Activated T-cell treated with anti-CD3 and anti-CD28 coated beads for 1 hour (primary cell): ENCODE measurements at places on chromosomes 1 and 21.

GRCh38 chr1:222042120-222042519, 300.2 kb upstream of the DUSP10 start:
- DNase-seq, result no peak

DNA sequence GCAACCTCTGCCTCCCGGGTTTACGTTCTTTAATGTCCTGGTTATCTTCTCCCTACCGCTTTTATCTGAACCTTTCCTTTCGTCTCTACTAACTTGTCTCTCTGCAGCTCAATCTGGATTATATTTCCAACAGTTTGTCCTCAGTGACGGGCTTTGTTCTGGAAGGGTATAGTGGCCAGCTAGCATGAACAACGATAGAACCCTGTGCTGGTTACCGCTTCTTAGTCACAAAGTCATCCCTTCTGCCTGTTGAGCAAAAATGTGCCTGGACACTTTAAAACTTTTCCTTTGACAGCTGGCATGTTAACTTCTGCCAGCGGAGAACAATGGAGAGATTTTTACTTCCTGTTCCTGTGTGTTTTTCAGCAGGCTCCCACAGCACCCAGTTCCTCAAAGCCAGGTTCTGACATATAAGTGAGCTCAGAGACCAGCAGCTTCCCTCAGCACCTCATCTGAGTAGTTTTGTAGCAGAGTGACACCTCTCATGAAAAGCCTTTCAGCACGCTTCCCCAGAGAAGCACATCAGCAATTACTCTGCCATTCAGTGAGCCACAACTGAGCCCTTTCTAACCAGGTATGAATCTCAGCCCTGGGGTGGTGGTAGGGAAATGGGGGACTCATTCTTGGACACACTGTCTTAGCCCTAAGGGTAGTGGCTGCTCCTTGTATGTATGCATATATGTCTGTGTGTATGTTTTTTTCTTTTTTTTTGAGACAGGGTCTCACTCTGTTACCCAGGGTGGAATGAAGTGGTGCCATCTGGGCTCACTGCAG, 23.6 kb upstream of the CCDC17 start:
- no peak for DNase-seq

DNA sequence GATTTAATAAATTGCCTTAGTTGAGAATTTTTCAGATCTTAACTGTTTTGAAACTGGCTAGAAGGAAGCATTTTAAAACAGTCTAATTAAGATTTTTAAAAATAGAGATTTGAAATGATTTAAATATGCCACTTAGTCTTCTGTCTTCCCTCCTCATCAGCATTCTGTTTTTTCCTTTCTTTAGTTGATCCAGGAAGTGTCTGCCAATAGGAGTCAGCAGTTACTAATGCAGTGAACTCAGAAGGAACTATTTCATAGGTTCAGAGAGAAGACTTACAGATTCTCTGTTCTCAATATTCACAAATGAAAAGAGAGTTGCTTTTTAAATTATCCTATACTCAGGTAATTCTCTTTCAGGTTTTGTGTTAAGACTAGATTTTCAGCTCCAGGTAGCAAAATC, 84.5 kb downstream of the RPS6KC1 start:
- DNase-seq, result no peak

GRCh38 chr1:86865973-86866637, 47.8 kb downstream of the SELENOF start:
- no peak for DNase-seq

GRCh38 chr1:92739669-92740524, 45.0 kb downstream of the EVI5 start:
- no peak for DNase-seq

DNA sequence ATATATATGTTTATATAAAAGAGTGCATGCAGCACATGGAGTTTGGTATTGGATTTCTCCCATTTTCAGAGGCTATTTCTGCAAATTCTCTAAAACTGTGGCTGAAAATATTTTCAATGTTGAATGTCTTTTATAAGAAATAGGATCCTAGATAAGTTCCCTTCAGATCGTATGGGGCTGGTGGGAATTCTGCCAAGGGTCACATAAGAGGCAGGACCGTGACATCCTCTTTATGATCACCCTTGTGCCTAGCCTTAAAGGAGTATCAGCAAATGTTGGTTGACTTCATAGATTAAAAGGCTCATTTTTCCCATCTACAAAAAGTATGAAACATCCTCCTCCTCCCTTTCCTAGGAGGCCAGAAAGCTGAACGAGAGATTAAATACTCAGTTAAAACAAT, 1.3 kb upstream of the IFNAR2 start:
- no peak for DNase-seq

- DNase-seq, result no peak
Observed at GRCh38 chr21:46009951-46010705, 28.6 kb downstream of the COL6A1 start.

GRCh38 chr1:167808104-167808503, 86.3 kb downstream of the MPZL1 start:
- no peak for DNase-seq

GRCh38 chr1:9418851-9419250, 120.4 kb upstream of the SLC25A33 start:
- DNase-seq, result no peak

DNA sequence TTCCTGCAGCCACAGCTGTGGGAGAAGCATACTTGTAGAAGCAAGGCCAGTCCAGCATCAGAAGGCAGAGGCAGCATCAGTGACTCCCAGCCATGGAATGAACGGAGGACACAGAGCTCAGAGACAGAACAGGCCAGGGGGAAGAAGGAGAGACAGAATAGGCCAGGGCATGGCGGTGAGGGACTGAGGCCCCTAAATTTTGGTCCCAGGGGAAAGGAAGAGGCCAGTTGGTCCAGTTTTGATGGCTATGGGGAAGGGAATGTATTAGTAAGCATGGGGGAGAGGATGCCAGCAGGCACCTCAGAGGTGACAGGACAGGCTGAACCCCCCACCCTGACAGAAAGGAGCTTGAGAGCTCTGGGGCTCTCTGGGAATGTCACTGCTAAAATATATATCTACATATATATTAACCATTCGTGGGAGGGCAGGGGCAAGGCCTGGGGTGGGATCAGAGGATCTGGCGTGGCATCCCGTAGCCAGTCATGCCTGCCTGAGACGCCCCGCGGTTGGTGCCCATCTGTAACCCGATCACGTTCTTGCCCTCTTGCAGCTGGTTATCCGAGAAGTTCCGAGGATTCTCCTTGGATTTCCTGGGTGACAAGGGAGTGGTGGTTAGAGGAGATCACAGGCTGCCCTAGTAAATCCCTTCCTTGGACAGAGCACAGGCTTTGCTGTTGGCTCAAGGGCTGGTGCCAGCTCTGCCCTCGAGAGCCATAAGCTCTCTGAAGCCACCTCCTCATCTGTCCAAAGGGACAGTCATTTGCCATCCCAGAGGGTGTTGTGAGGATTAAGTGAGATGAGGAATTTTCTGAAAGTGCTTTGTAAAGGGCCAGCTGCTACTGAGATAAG, 6.7 kb downstream of the TAGLN2 start:
- no peak for DNase-seq

DNA sequence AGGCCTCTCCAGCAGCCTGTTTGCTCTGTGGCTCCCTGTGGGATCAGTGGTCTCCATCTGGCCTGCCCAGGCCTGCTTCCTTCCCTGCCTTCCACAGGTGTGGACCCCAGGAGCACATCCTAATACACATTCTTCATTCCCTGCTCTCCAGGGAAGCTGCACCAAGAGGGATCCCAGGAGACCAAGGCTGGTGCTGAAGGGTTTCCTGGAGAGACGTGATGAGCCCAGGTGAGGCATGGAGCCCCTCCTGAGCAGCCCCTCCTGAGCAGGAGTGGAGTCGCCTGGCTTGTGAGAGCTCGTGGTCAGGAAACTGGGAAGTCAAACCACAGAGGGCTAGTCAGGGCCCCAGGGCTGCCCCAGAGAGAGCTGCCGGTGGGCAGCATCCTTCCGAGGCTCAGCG, 561.4 kb downstream of the MATN1 start:
- DNase-seq, result no peak

DNA sequence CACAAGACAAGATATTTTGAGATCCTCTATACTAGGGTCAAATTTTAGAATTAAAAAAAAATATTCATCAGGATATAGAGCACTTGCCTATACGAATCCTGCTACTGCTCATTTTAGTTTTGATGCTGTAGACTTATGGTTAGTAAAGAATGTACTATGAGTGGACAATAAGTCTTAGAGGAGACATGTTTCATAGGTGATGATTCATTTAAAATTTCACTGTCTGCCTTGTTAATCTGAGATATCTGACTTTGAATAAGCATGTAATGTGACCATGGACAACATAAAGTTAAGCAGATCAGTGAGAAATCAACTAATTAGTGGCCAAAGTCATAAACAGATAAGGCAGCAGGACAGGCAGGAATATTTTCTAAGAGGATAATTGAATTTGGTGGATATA, 106.8 kb upstream of the HP1BP3 start:
- no peak for DNase-seq
